ENCODE measurements at places on chromosomes 6 and 20. TPM values are rescaled to one million over a fixed set of nuclear protein-coding genes. Genes with fewer than 3 reads are reported as not detected.

DNA sequence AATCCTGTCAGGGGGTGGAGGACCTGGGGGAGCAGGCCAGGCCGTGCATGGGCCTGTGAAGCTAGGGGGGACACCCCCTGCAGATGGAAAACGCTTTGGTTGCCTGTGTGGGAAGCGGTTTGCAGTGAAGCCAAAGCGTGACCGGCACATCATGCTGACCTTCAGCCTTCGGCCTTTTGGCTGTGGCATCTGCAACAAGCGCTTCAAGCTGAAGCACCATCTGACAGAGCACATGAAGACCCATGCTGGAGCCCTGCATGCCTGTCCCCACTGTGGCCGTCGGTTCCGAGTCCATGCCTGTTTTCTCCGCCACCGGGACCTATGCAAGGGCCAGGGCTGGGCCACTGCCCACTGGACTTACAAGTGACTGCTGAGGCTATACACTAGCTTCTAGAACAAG, 1.8 kb downstream of the ZBTB9 start:
- DNase-seq: no peak

GRCh38 chr6:32153564-32154513, at the start of gene PPT2:
TSS of gene PPT2 (plus strand) at chr6:32154141. CDS start at chr6:32154595, 454 bp downstream.
- DNase-seq: peak; percentile 94

DNA sequence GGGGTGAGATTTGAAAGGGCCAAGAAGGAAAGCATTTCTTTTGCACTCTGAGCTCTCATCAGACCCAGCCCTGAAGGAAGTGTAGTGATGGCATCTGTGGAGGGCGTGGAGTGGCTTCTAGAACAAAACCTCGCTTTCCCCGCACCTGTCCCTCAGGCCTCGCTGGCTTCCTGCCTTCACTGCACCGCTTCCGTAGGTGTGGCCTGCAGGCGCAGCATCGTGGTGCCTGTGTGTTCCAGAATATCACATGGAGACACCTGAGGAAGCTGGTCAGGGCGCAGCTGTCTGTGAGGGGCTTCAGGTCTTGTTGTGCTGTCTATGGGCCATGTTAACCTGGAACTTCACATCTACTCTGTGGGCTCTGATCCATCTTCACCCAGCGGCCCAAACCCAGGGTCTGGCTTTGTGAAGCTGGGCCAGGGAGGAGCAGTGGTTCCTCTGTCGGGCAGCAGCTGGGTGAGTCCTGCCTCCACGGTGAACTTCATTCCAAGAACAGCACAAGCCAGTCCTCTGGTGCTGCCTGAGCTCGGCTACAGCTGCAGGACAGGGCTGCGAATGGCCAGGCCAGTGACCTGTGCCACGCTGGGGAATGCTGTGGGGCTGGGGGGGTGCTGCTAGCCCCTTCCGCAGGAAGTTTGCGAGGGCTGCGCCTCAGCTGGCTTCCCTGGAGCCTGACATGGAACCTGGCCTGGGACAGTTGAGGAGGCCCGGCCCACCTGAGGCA, 40.9 kb downstream of the DSTN start:
- DNase-seq: peak; percentile 53

DNA sequence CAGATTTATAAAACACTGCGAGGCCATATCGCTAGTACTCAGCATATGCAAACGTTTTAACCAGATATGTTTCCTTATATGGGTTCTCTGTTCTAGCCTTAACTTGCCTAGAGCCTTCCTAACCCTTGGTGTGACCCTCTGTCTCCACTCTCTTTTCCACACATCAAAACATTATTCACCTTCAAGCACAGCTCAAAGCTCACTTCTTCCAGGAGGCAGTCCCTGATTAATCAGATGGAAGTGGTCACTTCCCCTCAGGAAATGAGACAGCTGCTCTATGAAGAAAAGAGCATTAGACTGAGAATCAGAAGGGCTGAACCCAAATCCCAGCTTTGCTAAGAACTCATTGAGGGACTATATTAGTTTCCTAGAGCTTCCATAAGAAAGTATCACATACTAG, 39.8 kb upstream of the SLC17A4 start:
- DNase-seq: no peak

GRCh38 chr6:109466212-109466923, 10.8 kb upstream of the MICAL1 start:
- DNase-seq: no peak

GRCh38 chr6:22231616-22232015, 65.2 kb downstream of the PRL start:
- no peak for DNase-seq

DNA sequence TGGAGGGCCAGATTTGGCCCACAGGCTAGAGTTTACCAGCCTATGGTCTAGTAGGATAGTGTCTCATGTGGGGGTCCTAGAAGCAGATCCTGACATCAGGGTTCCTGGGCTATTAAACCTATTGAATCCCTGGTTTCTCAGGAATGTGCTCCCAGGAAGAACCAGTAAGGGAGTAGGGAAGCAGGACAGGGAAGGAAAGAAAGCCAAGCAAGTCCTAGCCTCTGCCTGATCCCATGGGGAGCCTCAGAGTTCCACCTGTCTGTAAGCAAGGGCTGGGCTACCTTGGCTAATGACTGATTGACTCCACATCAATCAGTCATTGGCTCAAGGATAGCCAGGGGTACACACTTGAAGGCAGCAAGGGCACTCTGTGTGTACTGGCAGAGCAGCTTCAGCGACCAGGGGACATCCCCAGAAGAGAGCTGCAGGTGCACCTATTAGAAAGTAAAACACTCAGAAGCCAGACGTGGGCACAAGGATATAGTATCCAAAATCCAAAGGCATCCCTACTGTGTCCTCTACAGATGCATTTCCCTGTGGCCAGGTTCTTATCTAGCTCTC, 309.5 kb downstream of the TSHZ2 start:
- DNase-seq: no peak

DNA sequence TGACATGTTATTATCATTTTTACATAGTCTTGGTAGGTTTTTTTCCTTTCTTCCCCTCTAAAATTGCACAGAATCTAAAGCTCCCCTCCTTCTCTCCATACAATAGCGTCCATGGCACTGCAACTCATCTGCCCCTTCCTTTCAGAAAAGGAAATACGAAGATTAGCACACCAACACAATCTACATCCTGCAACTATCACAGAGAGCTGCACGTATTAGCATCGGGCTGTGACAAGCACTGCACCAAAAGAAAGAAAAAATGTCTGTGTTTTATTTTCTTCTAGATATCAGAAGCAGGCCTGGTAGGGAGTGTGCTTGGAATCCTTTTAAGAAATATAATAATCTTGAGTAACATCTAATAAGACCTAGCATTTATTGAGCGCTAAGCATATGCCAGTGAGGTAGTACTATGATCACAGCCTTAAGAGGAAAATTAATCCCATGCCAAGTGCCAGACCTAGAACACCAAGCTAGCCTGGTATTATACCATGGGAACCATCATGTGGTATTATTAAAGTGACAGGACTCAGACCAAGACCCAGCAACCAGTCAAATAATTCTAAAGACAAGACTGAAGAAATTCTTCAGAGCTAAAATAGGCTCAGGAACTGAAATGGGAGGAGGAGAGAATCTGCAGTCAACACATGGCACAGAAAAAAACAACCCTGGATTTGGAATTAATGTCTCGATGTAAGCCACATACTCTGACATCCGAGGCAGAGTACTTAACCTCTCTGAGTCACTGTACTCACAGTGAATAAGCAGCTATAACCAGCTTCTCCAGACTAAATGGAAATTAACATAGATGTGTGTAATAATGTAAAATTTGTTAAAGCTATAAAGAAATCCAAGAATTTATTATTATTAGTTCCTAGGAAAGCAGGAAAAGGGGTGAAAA, 124.3 kb downstream of the IPCEF1 start:
- DNase-seq: no peak

DNA sequence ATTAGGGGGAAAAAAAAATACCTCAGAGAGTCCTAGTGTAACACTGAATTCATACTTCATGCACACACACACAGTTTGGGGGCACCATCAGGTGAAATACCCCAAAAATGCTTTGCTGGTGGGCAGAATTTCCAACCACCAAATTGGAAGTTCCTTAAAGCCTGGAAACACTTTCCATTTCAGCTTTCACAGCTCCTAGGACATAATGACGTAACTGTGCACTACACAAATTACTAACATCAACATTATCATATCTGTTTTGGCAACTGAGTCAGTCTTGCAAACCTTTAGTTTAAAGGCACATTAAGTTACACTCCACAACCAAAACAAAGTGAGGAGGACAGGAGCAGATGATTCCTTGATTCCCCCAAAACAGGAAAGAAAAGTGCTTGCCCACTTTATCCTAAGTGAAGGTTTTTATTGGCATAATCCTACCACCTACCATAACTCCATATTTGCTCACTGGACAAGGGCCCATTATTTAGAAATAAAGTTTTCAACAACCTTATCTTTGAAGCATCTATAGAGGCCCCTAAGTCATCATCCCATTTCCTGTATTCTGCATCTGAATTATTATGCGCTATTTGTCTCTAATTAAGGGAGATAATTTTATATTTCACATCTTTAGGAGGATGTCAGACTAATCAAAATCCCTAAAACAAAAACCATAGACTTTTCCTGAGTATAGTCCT, 3.4 kb downstream of the MBOAT1 start:
- no peak for DNase-seq

DNA sequence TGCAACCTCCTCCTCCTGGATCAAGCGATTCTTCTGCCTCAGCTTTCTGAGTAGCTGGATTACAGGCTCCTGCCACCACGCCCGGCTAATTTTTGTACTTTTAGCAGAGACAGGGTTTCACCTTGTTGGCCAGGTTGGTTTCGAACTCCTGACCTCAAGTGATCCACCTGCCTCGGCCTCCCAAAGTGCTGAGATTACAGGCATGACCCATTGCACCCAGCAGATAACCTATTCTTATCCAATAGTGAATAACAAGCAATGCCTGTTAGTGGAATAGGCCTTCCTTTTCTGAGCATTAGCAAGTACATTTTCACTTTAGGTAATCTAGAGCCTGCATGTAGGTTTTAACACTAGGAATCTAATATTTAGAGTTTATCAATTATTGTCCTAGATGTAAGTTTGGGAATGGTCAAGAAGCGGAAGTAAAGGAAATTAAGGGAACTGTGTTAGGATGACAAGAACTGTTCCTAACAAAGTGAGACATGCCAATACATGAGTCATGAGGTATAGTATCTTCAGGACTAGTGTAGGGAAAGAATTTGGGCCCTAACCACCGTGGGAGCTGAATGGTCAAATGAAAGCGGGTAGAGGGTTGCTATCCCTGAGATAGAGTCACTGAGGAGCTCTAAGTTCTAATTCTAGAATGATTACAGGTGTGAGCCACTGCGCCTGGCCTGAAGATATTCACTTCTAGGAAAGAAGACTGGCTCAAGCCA, 15.0 kb downstream of the BLTP3A start:
- DNase-seq: no peak

GRCh38 chr6:35400901-35401311, 51.2 kb upstream of the FANCE start:
- no peak for DNase-seq

DNA sequence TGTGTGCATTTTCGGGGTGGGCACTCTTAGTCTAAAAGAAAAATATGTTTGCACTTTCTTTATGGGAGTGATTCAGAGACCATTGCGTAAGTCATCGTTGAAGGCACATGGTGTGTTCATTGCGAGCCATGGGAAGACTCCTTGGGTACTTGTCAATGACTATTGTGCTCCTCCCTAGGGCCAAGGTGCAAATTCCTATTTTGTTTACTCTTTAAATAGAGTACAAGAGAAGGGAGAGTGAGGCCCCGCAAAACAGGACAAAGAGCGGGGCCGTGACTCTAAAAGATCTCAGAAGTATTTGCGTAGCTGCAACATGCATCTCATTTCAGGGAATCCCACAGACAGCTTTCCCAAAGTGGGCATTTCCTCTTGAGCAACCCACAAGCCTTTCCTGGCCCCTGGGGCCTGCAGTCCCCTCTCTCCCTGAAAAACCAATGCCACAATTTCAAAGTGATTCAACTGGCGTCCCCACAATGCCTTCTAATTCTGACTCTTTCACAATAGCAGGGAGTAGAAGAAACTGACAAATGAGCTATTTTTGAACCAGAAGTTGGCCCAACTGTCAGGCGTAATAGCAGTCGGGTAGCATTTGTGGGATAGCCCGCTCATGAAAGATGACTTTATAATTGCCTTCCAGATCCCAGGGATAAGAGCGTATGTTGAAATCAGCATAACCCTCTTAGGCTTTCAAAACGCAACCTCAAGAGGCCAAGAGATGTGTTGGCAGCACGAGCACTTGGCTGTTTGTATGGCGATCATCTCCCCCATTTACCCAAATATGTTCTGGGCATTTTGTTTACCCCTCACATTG, 277.9 kb upstream of the BMP2 start:
- no peak for DNase-seq

DNA sequence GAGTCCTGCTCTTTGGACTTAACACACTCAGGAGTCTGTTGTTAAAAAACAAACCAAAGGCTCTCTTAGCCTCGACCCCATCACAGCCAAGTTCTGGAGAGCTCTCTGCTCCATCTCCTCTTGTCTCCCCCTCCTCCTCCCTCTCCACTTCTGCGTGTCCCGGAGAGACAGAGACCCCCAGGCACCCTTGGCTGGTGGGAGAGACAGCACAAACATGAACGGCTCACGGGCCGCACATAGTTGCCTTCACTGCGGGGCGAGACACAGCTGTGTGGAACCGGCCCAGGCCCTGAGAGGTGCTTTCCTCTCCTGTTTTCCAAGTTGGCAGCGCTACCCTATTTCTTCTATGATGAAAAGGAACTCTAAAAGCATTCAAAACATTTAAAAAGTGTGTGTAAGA, 23.3 kb upstream of the MYT1 start:
- DNase-seq: no peak

DNA sequence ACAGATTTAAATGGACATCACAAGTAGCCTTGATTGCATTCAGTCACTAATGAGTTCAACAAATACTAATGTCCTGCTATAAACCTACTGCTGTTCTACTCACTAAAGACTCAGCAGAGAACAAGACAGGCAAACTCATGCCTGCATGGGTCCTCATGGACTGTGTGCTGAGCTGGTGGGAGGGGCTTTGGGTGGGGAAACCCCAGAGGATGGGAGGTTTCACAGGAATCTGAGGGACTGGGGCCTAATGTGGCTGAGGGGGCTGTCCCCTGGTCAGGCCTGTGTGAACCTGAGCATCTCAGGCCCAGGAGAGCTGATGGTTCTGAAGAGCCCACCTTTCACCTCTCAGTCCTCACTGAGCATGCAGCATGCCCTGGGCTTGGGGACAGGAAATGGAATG, 1.4 kb downstream of the CST8 start:
- DNase-seq: no peak

- DNase-seq: peak; percentile 6
Observed at GRCh38 chr6:99871641-99872040, 122.4 kb downstream of the MCHR2 start.

Gene SIRPB1
- polyA plus RNA-seq: 0.34 TPM

Gene TTLL9
- 0.15 TPM for polyA plus RNA-seq

Gene COL9A3
- polyA plus RNA-seq: 7.4 TPM

Gene RBM39
- 298 TPM for polyA plus RNA-seq

Gene AK9
- polyA plus RNA-seq: 5.7 TPM

Gene PI3
- polyA plus RNA-seq: not detected

Gene NRSN2
- polyA plus RNA-seq: 27.8 TPM

Measured in muscle of back (tissue), 13 donors.